Left renal pelvis (tissue), 4 donors: ENCODE measurements at places on chromosomes 13 and 19. TPM values are rescaled to one million over a fixed set of nuclear protein-coding genes. Genes with fewer than 3 reads are reported as not detected.

The BCAM gene
- 546 TPM for polyA plus RNA-seq

The TPTE2 gene
- polyA plus RNA-seq, result 0.53 TPM

The OR7G2 gene
- not detected for polyA plus RNA-seq

The NKG7 gene
- polyA plus RNA-seq, result 2.3 TPM

The CACNA1A gene
- polyA plus RNA-seq, result 3.1 TPM

The ZNF260 gene
- polyA plus RNA-seq, result 40.4 TPM

The SIGLEC14 gene
- polyA plus RNA-seq, result 1.5 TPM

The CHST8 gene
- polyA plus RNA-seq, result 0.07 TPM

The C19orf38 gene
- polyA plus RNA-seq, result 2.2 TPM
